Right renal pelvis (tissue), 4 donors: ENCODE measurements at places on chromosomes 16 and 17.

DNA sequence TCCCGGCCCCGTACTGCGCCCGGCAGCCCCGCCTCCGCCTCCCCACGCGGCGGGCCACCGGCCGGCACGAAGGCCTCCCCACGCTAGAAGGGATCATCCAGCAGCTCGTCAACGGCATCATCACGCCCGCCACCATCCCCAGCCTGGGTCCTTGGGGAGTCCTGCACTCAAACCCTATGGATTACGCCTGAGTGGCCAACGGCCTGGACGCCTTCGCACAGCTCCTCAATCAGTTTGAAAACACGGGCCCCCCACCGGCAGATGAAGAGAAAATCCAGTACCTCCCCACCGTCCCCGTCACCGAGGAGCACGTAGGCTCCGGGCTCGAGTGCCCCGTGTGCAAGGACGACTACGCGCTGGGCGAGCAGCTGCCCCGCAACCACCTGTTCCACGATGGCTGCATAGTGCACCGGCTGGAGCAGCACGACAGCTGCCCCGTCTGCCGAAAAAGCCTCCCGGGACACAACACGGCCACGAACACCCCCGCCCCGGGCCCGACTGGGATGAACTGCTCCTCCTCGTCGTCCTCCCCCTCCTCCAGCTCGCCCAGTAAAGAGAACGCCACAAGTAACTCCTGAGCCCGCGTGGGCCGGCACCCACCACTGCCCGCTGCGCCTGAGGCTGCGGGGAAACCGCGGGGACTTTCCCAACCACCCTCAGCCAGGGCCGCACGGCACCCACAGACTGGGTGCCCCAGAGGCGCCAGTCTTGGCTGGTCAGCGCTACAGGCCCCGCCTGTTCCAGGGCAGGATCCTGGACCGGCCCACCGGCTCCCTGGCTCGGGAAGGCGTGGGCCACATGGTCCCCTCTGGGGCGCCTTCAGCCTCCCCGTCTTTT is 39.0 kb upstream of the AKAP1 start:
- no peak for DNase-seq

- DNase-seq, result no peak
These were observed 15.0 kb upstream of the KDM6B start for GRCh38 chr17:7818746-7819645.

GRCh38 chr17:28345419-28346198 is 10.0 kb downstream of the TNFAIP1 start:
- DNase-seq, result no peak

GRCh38 chr17:73911726-73912372 is 267.6 kb upstream of the SDK2 start:
- DNase-seq, result no peak

DNA sequence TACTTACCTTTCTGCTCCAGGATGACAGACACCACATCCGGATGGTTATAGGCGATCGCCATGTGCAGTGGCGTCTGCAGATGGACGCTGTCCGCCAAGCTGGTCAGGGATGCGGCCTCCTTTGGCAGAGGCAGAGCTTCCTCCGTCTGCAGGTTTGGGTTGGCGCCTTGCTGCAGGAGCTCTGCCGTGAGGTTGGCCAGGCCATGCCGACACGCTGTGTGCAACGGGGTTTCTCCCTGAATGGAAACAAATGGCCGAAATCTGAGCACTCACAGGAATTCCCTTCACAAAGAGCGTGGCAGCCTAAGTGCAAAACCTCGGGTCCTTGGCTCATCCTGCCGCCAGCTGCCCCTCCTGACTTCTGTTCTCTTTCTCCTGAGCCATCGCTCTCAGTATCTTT is 41.8 kb downstream of the CYB5D2 start:
- DNase-seq, result no peak

GRCh38 chr17:21019976-21020586 is 22.7 kb downstream of the USP22 start:
- DNase-seq, result no peak

- no peak for DNase-seq
These were observed 181.2 kb upstream of the AXIN2 start for GRCh38 chr17:65742403-65743307.

DNA sequence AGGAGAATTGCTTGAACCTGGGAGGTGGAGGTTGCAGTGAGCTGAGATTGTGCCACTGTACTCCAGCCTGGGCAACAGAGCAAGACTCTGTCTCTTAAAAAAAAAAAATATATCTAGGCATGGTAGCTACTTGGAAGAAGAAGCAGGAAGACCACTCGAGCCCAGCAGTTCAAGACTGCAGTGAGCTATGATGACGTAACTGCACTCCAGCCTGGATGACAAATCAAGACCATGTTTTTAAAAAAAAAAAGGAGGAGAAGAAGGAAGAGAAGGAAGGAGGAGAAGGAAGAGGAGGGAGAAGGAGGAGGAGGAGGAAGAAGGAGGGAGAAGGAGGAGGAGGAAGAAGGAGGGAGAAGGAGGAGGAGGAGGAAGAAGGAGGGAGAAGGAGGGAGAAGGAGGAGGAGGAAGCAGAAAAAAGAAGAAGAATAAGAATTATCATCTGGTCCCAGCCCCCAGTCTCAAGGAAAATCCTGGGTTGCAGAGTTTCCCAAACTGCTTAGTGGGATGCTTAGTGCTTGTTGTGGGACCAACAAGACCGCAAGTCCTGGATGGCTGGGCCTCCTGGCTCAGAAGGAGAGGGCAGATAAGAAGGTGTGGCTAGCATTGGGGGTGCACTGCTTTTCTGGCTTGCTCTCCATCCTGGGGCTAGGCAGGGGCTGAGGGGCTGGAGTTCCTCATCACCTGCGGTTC is 3.7 kb upstream of the DRC7 start:
- DNase-seq, result no peak

GRCh38 chr17:52419229-52419641 is 260.7 kb upstream of the CA10 start:
- DNase-seq, result no peak

- DNase-seq, result no peak
These were observed 253.4 kb downstream of the SNX29 start for GRCh38 chr16:12229759-12230594.

- no peak for DNase-seq
These were observed 117.8 kb downstream of the RBFOX1 start for GRCh38 chr16:7450440-7450839.

DNA sequence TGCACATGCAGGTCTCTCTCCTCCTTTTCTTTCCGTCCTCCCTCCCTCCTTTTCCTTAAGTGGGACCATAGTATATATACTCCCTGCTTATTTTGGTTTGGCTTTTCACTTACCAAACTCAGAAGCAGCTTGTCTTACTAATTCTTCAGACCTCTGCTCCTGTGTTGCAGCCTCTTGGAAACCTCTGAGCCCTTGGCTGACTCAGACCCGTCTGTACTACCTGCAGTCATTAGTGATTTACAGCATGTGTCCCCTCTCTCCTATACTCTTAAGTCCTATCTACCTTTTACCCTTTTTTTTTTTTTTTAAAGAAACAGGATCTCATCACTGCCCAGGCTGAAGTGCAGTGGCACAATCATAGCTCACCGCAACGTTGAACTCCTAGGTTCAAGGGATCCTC is 207.0 kb downstream of the STX8 start:
- DNase-seq, result no peak

- peak; percentile 69 for DNase-seq
These were observed 3.2 kb upstream of the NLRP1 start for GRCh38 chr17:5587438-5588032.

DNA sequence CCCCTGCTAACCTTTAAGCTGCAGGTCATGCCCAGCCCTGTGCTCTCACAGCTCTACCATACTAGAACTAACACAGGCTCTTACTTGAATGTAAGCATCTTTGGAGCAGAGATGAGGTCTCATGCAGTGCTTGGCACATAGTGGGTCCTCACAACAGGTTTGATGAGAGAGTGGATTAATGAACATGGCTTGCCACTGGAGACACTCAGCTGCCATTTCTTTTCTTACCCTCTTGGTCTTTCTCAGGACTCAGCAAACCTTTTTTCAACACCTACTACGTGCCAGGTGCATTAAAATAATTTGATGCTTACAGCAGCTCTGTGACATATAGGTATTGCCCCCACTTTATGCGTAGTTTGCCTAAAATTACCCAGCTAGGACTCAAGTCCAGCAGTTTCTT is 133.2 kb downstream of the MSI2 start:
- no peak for DNase-seq

DNA sequence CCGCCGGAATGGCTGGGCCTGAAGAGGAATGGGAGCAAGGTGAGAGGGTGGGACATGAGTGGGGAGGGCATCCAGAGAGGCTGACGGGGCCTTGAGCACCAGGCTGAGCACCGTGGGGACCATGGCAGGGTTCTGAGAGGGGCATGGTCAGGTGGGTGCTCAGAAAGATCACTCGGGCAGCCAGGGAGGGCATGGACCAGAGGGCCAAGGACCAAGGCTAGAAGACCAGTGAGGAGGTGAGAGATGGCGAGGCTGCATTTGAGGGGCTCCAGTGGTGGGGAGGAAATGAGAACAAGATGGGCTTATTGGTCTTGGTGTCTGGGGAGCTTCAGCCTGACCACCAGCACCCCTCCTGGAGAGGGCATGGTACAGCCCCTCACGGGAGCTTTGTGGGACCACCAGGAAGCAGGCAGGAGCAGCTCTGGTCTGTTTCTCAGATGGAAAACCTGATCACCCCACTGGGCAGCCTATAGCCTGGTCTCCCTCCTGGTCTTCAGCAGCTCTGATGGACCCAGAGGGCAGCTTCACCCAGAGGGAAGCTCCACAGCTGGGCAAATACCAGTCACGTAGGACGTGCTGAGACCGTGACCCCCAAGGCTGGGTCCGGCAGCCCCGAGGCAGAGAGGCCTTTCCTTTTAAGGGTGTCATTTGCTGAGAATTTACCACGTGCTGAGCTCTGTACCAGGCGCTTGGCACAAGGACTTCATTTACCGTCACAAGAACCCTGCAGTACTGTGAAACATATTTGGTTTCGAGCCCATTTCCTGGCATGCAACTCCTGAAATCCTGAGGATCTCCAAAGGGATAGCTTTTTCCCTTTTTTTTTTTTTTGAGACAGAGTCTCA is 11.4 kb upstream of the NCBP3 start:
- DNase-seq, result no peak

DNA sequence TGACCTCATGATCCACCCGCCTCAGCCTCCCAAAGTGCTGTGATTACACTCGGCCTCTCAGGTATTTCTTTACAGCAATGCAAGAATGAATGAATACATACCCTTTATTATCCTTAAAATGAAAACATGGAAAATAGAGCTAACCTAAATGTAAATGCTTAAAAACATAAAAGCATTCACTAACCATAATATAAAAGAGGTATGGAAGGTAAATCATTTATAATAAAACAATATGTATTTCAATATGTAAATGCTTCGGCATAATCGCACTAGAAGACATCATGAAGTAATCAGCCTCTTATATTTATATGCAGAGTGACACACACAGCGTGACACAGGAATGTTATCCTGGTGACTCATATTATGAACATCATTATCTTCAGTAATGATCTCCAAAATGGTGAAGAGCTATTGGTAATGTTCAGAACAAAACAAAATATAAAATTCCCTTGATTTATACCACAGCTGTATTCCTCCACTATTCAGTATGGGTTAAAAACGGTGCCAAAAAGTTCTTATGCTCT is 53.9 kb downstream of the AIPL1 start:
- DNase-seq, result no peak

GRCh38 chr16:47713225-47713595 is 252.1 kb downstream of the PHKB start:
- DNase-seq, result no peak

GRCh38 chr16:87829622-87829980 is 39.7 kb downstream of the SLC7A5 start:
- no peak for DNase-seq

GRCh38 chr16:82421851-82422250 is 204.9 kb upstream of the CDH13 start:
- DNase-seq, result no peak

- no peak for DNase-seq
These were observed 13.7 kb upstream of the WIPI1 start for GRCh38 chr17:68470961-68471360.

GRCh38 chr17:44663095-44663494 is 6.8 kb downstream of the MEIOC start:
- no peak for DNase-seq

- no peak for DNase-seq
These were observed at the start of gene TEX19 for GRCh38 chr17:82358465-82359350. Gene TEX19, plus strand, starts transcription at chr17:82359247. Its CDS starts 2,904 bp downstream, at chr17:82362151.
